Astrocyte (in vitro differentiated cells and primary cell): ENCODE measurements at places on chromosomes 12 and 14.

- no peaks in the 10 kb centered on the region for H3K27me3 ChIP-seq
- no peaks in the 10 kb centered on the region for H3K36me3 ChIP-seq
- H3K4me1 ChIP-seq: no peaks in the 10 kb centered on the region
- no peak for DNase-seq
- H3K4me3 ChIP-seq: no peak overlapping the region
Measured at GRCh38 chr12:16027002-16027401, 115.9 kb downstream of the DERA start.

- H3K36me3 ChIP-seq: no peaks in the 10 kb centered on the region
- H3K27me3 ChIP-seq: peaks cover 14% of the 10 kb centered on the region
- peak overlapping the region; percentile 51 for H3K27ac ChIP-seq
Measured at GRCh38 chr14:91366749-91367148, 50.9 kb downstream of the CCDC88C start.

DNA sequence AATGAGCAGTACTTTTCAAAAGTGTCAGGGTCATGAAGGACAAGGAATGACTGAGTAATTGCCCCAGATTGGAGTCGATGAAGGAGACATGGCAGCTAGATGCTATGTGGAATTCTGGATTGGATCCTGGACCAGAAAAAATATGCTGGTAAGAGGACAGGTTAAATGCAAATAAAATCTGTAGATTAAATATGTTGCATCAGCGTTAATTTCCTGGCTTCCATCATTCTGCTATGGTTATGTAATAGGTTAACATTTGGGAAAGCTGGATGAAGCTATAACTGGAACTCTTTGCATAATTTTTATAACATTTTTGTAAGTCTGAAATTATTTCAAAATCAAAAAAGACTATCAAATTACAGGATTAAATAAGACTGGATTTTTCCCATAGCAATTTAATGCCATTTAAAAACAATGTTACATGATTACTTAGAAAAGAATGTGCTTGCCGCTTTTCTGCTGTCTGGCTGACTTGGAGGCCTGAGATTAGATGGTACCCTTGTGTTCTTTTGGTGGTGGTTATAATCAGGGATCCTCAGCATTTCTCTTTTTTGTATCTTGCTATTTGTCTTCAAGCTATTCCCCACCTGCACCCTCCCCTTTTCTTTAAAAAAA lies 65.1 kb downstream of the FBXW8 start:
- no peaks in the 10 kb centered on the region for H3K27me3 ChIP-seq
- peaks cover 4% of the 10 kb centered on the region for H3K36me3 ChIP-seq
- no peak overlapping the region for H3K4me3 ChIP-seq
- no peaks in the 10 kb centered on the region for H3K4me1 ChIP-seq
- peak; percentile 41 for DNase-seq

DNA sequence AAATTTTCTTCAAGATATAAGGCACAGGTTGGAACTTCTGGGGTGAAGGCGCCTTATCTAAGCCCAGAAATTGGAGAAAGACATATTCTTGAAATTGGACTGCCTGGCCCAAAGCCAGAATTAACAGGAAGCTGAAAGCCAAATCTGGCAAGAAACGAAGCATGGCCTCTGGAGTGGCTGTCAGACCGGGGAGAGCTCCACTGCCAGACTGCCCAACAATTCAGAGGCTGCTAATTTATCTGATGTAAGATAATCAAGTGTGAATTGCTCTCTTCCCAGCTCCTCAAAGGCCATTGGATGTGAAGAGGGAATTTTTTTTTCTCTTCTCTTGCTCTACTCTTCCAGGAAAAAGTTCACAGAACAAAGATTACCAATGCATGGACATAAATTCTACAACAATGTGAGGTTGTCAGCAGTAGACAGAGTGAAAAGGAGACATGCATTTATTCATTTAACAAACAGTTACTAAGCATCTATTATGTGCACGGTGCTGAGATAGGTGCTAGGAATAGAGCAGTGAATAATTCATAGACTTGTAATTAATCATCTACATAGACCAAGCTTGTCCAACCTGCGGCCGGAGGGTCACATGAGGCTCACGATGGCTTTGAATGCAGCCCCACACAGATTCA lies at the start of gene GDF3:
Gene GDF3, minus strand, starts transcription at position 210 of the 632 bp plus-strand sequence. Its CDS starts 47 bp downstream, at position 163.
- H3K4me3 ChIP-seq: no peak within 1 kb of the TSS
- no peaks in the 10 kb centered on the region for H3K36me3 ChIP-seq
- no peaks in the 10 kb centered on the region for H3K27me3 ChIP-seq

DNA sequence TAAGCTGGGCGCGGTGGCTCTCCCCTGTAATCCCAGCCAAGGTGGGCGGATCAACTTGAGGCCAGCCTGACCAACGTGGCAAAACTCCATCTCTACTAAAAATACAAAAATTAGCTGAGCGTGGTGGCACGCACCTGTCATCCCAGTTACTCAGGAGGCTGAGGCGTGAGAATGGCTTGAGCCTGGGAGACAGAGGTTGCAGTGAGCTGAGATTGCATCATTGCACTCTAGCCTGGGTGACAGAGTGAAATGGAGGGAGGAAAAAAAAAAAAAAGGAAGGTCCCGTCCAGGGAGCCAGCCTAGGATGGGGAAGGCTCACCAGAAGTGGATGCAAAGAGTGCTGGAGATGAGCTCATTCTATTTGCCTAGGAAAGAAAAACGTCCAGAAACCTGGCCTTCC lies 1.9 kb upstream of the CD27 start:
- DNase-seq: no peak
- no peaks in the 10 kb centered on the region for H3K4me1 ChIP-seq
- no peaks in the 10 kb centered on the region for H3K36me3 ChIP-seq

GRCh38 chr12:91256411-91256810 lies 73.8 kb upstream of the DCN start:
- H3K36me3 ChIP-seq: no peaks in the 10 kb centered on the region
- no peak overlapping the region for H3K4me3 ChIP-seq
- H3K27ac ChIP-seq: no peak overlapping the region

DNA sequence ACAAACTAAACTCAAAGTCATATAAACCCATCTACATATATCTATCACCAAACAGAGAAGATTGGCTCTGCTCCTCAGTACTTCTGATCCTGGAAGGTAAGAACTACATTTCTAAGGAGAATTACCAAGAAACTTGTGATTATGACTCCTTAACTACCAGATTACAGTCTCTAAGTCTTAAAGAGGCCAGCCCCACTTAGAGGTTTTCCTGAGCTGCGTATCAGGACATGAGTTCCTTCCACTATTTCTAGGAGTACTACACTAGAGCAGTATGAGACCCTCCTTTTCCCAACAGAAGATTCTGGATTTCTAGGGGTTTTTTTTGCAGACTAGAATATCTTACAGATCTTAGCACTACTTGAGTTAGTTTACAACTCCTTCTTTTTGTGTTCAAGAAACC lies at the start of gene NOXRED1:
Gene NOXRED1, minus strand, starts transcription at position 101 of the 400 bp plus-strand sequence. CDS start 634 bp downstream, outside the sequence.
- no peaks in the 10 kb centered on the region for H3K27me3 ChIP-seq
- no peak within 1 kb of the TSS for H3K4me3 ChIP-seq
- DNase-seq: no peak
- no peaks in the 10 kb centered on the region for H3K4me1 ChIP-seq
- H3K27ac ChIP-seq: no peak within 1 kb of the TSS

- H3K4me1 ChIP-seq: peaks cover 32% of the 10 kb centered on the region
- H3K27ac ChIP-seq: peak overlapping the region; percentile 92
- no peak for DNase-seq
- peak overlapping the region; percentile 63 for H3K4me3 ChIP-seq
Measured at GRCh38 chr12:12724421-12725085, 7.4 kb downstream of the CDKN1B start.

DNA sequence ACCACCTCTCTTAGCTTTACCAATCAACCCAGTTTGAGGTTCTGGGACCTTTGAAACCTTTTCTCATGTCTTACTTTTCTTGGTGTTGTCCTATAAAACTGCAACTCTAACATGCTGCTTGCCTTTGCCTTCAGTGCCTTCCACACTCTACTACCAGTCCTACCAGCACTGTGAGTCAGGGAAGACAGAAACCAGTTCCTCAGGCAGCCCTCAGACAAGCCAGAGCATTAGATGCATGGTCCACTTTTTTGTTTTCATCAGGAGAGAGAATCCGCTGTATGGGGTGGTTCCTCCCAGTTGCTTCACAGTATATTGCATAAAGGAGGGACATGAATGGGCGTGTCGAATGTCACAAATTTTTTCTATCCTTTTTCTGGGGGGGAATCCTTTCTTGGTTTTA lies 17.3 kb upstream of the KLRB1 start:
- H3K4me1 ChIP-seq: no peaks in the 10 kb centered on the region
- H3K4me3 ChIP-seq: no peak overlapping the region
- no peaks in the 10 kb centered on the region for H3K27me3 ChIP-seq
- no peak for DNase-seq

GRCh38 chr14:58947156-58947555 lies 241.3 kb upstream of the DAAM1 start:
- no peaks in the 10 kb centered on the region for H3K36me3 ChIP-seq
- no peaks in the 10 kb centered on the region for H3K4me1 ChIP-seq
- H3K27ac ChIP-seq: no peak overlapping the region
- H3K27me3 ChIP-seq: no peaks in the 10 kb centered on the region

DNA sequence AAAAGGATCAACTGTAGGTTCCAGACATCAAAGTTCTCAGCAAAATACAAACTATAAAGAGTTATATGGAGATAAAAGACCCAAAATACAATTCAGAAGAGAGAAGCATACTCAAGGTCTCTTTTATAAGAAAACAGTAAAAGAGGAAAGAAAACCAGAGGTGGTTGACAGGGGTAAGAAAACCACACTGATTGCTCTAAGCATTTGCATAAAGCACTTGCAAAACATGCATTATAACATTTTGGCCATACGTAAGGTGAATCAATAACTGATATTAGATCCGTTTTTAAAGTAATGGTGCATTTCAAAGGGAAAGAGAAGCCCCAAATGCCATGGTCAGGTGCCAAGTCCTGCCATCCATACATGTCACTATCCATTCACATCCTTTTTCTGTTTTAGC lies 5.9 kb downstream of the DDHD1 start:
- peaks cover 2% of the 10 kb centered on the region for H3K36me3 ChIP-seq
- H3K4me1 ChIP-seq: peaks cover 6% of the 10 kb centered on the region
- no peaks in the 10 kb centered on the region for H3K27me3 ChIP-seq
- no peak overlapping the region for H3K27ac ChIP-seq
- DNase-seq: no peak

- no peaks in the 10 kb centered on the region for H3K36me3 ChIP-seq
- no peaks in the 10 kb centered on the region for H3K27me3 ChIP-seq
- no peak overlapping the region for H3K4me3 ChIP-seq
- no peaks in the 10 kb centered on the region for H3K4me1 ChIP-seq
Measured at GRCh38 chr12:118694128-118694775, 287.1 kb upstream of the SRRM4 start.

GRCh38 chr12:93763746-93764147 lies 86.6 kb downstream of the CRADD start:
- no peak for DNase-seq
- H3K27ac ChIP-seq: no peak overlapping the region
- peaks cover 2% of the 10 kb centered on the region for H3K4me1 ChIP-seq
- no peaks in the 10 kb centered on the region for H3K36me3 ChIP-seq
- H3K4me3 ChIP-seq: no peak overlapping the region

GRCh38 chr12:6238875-6239274 lies 38.7 kb downstream of the CD9 start:
- H3K4me1 ChIP-seq: no peaks in the 10 kb centered on the region
- DNase-seq: no peak
- no peak overlapping the region for H3K4me3 ChIP-seq
- H3K27me3 ChIP-seq: no peaks in the 10 kb centered on the region
- H3K27ac ChIP-seq: no peak overlapping the region
- H3K36me3 ChIP-seq: peaks cover 5% of the 10 kb centered on the region

- H3K27me3 ChIP-seq: no peaks in the 10 kb centered on the region
- no peaks in the 10 kb centered on the region for H3K36me3 ChIP-seq
- peak overlapping the region; percentile 75 for H3K27ac ChIP-seq
- DNase-seq: peak; percentile 66
Measured at GRCh38 chr12:124923905-124924734, 9.7 kb upstream of the UBC start.

- H3K36me3 ChIP-seq: no peaks in the 10 kb centered on the region
- DNase-seq: no peak
- H3K4me3 ChIP-seq: no peak overlapping the region
- no peaks in the 10 kb centered on the region for H3K27me3 ChIP-seq
- H3K27ac ChIP-seq: no peak overlapping the region
Measured at GRCh38 chr14:93535537-93535936, 104.8 kb downstream of the UNC79 start.

DNA sequence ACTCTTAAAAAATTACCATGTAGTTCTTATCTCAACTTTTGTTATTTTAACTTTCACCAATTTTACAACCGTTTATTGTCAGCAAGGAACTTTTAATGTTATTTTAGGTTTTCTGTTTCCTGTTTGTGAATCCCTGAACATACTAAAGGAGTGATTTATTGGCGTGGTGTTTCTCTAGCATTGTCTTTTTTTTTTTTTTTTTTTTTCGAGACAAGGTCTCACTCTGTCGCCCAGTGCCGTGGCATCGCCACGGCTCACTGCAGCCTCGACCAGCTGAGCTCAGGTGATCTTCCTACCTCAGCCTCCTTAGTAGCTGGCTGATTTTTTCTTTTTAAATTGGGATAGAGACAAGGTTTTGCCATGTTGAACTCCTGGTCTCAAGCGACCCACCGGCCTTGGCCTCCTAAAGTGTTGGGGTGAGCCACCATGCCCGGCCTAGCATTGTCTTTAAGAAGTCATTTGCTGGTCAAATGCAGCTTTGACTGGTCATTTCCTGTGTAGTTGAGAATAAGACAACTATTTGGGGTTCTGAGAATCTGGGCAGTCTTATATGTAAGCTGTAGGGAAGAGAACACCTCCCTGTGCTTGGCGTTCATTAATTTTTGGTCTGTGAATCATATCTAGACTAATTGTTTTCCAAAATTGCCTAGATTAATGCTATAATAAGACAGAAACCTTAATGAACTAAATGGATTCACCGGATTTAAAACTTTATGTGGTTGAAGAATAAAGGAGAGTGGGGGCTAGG lies 2.1 kb downstream of the WASHC4 start:
- peak; percentile 46 for DNase-seq
- H3K27me3 ChIP-seq: no peaks in the 10 kb centered on the region
- H3K4me1 ChIP-seq: peaks cover 11% of the 10 kb centered on the region
- peak overlapping the region; percentile 75 for H3K27ac ChIP-seq
- H3K4me3 ChIP-seq: peak overlapping the region; percentile 91

GRCh38 chr14:61099216-61099835 lies 118.3 kb downstream of the SLC38A6 start:
- no peak overlapping the region for H3K27ac ChIP-seq
- H3K4me1 ChIP-seq: peaks cover 28% of the 10 kb centered on the region
- no peak overlapping the region for H3K4me3 ChIP-seq
- no peaks in the 10 kb centered on the region for H3K27me3 ChIP-seq
- DNase-seq: no peak

- no peak overlapping the region for H3K27ac ChIP-seq
- no peak overlapping the region for H3K4me3 ChIP-seq
Measured at GRCh38 chr12:80299219-80299618, 144.8 kb upstream of the PTPRQ start.
